ENCODE measurements at places on chromosomes 4 and X. TPM values are rescaled to one million over a fixed set of nuclear protein-coding genes. Genes with fewer than 3 reads are reported as not detected.

GYG2 gene
- not detected for total RNA-seq

PAGE4 gene
- not detected for total RNA-seq

ABCE1 gene
- total RNA-seq = 130 TPM

PDLIM3 gene
- total RNA-seq = 1.1 TPM

C1QTNF7 gene
- total RNA-seq = not detected

SPANXA2 gene
- not detected for total RNA-seq

MAGEA9B gene
- not detected for total RNA-seq

CT45A1 gene
- total RNA-seq = not detected

STPG2 gene
- not detected for total RNA-seq

NAA11 gene
- not detected for total RNA-seq

S100G gene
- not detected for total RNA-seq

ODAPH gene
- total RNA-seq = not detected

RRH gene
- total RNA-seq = not detected

CT83 gene
- total RNA-seq = not detected

CLTRN gene
- total RNA-seq = 0.39 TPM

SHOX gene
- not detected for total RNA-seq

NMU gene
- total RNA-seq = 0.78 TPM

ADAM29 gene
- not detected for total RNA-seq

OCIAD1 gene
- 102 TPM for total RNA-seq

SULT1B1 gene
- not detected for total RNA-seq

CC2D2A gene
- 19.1 TPM for total RNA-seq

MID1 gene
- 7.6 TPM for total RNA-seq

CXCL1 gene
- total RNA-seq = 131 TPM

STATH gene
- not detected for total RNA-seq

CACNA1F gene
- not detected for total RNA-seq

AREG gene
- total RNA-seq = 2,086 TPM

PDGFC gene
- 26.4 TPM for total RNA-seq

TMPRSS11B gene
- total RNA-seq = not detected

ETDB gene
- not detected for total RNA-seq

LRP2BP gene
- total RNA-seq = 0.31 TPM

ASB11 gene
- not detected for total RNA-seq

MAGEA9 gene
- total RNA-seq = not detected

FAM114A1 gene
- 71.3 TPM for total RNA-seq

SLC10A4 gene
- not detected for total RNA-seq

NXF3 gene
- 0.08 TPM for total RNA-seq

CYBB gene
- total RNA-seq = not detected

SGMS2 gene
- total RNA-seq = 94.0 TPM

MAGEB1 gene
- not detected for total RNA-seq

FAAH2 gene
- total RNA-seq = 1.7 TPM

CFP gene
- total RNA-seq = not detected

Data from hair follicular keratinocyte (primary cell).